Stimulated activated effector memory CD8-positive, alpha-beta T cell treated with anti-CD3 and anti-CD28 coated beads, Interleukin-12 subunit alpha, Interleukin-12 subunit beta, amount 100 ng/mL, for 72 hours (primary cell): ENCODE measurements at places on chromosomes 12 and 14.

GRCh38 chr12:105275997-105276733, 40.2 kb upstream of the APPL2 start:
- no peak for DNase-seq

DNA sequence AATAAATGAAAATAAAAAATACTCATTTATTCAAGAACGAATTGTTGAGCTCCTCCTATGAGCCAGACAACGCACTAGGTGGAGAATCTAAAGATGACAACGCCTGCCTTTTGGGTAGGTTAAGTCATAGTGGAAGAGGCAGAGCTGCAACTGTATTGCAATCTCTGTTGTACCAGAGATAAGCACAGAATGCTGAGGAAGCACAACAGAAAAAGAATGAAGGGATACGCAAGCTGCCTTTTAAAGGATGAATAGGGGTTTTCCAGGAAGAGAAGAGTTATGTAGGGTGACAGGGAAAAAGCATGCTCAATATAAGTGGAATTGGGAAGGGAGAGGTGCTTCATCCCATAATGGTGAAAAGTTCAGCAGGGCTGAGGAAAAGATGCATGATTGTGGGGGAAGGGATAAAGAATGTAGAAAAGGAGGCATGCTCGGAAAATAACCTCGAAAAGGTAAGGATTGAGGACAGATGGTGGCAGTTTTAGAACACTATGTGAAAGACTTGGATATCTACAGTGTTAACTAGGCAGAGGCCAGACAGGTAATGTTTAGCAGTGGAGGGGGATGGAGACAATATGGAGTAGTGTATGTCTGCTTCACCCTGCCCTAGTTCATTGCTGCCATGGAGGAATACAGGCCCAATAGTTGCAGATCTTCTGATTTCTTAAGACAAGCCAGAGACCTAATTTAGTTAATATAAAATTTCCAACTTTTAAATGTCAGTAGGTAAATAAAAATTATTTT, 63.9 kb upstream of the DUSP6 start:
- no peak for DNase-seq

GRCh38 chr14:84806622-84807021, 723.3 kb upstream of the FLRT2 start:
- no peak for DNase-seq

DNA sequence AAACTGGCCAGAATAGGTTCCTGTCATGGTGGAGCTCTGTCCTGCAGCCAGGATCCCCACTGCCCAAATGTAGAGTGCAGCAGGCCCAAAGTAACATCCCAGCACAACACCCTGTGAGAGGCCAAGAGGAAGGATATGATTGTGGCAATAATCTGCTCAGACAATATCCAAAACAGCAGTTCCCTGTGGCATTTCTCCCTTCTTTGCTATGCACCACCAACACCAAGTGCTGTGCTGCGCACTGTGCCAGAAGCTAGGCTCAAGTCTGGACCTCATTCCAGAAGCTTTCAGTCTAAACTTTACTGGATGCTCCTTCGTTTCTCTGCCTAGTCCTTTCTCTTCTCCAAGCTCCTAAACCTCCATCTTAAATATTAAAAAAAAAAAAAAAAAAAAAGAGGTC, 33.4 kb downstream of the SLC11A2 start:
- no peak for DNase-seq

DNA sequence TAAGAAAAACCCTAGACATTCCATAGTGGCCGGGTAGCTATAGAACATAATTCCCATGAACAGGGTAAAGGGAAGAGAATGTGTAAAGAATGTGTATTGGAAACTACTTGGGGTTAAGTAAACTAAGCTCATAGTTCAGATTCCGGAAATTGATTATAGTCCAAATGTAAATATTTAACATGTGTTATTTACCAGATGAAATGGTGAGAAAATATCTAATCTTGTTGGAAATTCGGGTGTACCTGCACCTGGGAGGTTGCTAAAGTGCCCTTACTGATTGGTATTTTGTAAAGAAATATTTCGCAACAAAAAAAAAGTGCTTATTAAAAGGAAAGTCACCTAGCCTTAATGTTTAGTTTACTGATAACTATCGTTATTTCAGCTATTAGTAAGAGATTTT, 14.4 kb downstream of the RASSF9 start:
- no peak for DNase-seq

DNA sequence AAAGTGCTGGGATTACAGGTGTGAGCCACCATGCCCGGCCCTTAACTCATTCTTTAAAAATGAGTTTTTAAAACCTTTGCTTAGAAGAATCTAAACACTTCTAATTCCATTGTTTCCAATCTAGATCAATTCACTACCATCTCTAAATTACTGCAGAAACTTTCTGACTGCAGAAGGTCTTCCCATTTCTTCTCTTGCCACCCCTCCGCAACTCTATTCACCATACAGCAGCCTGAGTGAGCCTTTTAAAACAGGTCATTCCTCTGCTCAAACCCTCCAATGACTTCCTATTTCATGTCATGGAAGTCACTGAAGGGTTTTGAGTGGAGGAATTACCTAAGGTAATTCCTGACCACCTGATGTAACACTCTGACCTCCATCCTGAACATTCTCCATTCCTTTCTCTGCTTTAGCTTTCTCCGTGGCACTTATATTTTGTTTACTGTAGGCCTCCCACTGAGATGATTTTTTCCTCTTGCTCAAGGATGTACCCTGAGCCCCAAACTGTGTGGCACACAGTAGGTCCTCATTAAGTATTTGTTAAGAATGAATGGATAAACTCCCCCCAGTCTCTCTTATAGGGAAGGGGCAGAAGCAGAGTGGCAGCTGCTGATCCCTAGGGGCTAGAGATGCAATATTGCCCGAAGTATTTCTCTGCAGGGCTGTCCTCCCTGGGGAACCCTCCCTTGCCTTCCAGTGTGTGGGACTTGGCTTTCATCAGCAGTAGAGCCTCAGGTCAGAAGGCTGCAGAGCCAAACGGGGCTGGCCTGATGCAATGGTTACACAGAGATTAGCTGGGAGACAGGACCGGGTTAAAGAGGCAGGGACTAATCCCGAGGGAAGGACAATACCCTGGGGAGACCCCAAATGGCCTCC, 1.2 kb downstream of the DDIT3 start:
- DNase-seq, result no peak
